IPS-NIHi11 (cell line): ENCODE measurements at places on chromosomes 16 and 17.
A peak's percentile ranks its signal among the peaks of the same experiment; 100 is the strongest.

DNA sequence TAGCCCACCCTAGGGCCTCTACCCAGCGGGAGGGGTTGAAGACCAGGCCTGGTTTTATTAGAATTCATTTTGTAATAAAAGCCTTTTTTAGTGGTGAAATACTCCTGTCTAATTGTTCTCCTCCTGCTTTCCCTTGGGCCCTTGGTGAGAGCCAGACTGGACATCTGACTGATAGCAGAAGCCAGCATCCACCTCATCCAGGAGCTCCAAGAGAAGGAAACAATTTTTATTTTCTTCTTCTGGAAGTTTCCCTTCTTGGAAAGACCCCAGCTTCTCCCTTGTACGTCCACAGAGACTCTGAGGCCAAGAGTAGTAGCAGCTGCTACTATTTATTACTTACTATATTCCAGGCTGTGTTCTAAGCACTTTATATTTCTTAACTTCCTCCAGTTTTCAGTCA is 4.0 kb upstream of the PHKG2 start:
- DNase-seq = no peak

DNA sequence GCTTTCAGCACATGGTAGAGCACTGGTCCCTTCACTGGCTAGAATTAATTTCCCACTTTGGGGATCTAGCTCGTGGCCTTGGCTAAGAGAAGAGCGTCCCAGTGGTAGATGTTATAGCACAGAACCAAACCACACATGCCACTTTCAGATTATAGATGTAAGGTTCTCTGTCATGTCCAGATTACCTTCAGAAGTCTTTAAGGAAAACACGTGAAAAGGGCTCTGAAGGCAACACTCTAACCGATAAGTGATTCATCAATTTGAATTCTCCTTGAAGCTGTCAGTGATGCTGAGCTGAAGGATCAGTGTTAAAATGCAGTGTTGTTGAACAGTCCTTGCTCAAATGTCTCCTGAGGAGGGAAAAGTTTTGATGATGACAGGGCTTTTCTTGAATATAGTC is 43.5 kb upstream of the VPS4A start:
- DNase-seq = no peak

DNA sequence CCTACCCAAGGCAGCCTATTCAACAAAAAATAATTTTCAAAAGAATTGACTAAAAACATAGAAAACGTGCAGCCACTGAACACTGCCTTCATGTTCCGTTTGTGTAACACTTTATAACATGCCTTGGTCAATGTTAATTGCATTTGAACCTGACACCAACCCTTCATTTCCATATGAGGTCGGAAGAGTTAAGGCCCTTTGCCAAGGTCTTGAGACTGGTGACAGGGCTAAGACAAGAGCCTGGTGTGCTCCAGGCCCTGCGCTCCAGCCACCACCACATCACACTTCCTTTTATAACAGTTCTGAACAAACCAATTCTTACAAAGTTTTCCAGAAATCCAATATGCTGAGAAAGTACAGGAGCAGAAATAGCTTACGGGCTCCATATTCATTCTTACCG is 4.2 kb downstream of the BBS2 start:
- no peak for DNase-seq

GRCh38 chr16:20865420-20866131 is 34.6 kb downstream of the DCUN1D3 start:
- no peak for DNase-seq

- DNase-seq = peak; percentile 70
Observed at GRCh38 chr17:45648642-45649041, 135.5 kb upstream of the CRHR1 start.

DNA sequence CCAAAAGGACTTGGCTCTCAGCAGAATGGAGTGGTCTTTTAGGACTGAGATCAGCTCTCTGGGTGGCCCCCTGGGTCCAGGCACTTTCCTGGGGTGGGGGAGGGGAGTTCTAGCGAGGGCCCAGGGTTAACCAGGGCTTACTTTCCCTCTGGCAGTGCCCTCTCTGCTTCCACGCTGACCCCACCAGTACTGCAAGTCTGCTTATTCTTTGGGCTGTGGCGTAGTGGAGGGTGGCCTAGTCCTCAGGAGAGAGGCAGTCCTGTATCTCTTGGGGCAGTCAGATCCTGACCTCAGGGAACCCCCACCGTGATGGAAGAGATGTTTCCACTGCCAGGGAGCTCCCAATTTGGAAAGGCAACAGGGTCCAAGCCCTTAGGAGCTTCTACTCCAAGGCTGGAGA is 79.4 kb downstream of the CCDC182 start:
- no peak for DNase-seq

DNA sequence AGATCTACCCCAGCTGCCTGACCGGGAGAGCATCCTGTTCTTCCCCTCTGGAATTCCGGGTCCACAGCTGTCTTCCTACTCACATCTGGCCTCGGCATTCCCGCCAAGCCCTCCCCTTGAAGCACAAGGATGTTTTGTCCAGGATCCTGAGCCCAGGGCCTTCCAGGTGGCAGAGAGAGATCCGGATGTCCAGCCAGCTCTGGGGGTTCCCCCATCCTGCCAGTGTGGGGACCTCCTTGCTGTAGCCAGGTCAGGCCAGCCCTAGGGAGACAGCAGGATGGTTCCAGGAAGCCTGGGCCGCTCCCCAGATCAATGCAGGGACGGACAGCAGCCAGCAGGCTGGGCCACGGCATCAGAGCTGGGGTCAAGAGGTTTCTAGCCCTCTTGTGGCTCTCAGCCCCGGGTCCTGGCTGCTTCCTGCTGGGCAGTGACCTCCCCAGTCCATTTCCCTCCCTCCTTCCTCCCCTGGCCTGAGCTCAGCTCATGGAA is 55.3 kb downstream of the SOCS3 start:
- no peak for DNase-seq

DNA sequence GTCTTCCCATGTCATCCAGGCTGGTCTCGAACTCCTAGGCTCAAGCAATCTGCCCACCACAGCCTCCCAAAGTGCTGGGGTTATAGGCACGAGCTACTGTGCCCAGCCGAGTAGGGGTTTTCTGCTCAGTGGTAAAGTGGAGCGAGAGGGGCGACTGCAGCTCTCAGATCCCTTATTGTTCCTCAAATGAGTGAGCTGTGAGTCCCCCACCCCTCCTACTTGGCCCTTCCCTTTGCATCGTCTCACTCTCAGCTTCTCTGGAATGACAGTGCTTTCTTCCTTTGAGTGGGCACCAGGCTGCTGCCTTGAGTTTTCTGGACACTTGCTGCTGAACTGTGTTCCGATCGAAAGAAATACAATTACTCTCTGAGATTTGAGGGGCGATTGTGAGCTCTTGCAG is 63.5 kb downstream of the MSI2 start:
- DNase-seq = no peak

DNA sequence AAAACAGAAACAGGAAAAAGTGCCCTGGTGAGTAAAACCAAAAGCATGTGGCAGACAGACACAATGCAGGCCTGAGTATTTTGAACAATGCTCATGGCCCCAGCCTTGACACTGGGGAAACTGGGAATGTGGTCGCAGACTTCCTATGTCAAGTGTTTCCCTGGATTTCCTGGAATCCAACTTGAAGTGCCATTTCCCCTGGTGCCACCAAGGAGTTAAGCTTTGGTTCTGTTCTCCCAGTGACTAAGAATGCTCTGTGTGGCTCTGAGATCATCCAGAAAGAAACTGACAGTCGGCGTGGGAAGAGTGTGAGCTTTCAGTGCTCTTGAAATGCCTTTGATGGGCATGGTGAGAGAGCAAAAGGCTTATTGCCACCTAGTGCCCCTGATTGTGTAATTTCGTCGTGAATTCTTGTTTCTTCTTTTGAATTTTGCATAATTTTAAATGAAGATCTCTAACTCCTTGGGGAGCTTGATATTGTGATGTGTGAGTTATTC is 96.0 kb downstream of the YPEL2 start:
- DNase-seq = no peak

DNA sequence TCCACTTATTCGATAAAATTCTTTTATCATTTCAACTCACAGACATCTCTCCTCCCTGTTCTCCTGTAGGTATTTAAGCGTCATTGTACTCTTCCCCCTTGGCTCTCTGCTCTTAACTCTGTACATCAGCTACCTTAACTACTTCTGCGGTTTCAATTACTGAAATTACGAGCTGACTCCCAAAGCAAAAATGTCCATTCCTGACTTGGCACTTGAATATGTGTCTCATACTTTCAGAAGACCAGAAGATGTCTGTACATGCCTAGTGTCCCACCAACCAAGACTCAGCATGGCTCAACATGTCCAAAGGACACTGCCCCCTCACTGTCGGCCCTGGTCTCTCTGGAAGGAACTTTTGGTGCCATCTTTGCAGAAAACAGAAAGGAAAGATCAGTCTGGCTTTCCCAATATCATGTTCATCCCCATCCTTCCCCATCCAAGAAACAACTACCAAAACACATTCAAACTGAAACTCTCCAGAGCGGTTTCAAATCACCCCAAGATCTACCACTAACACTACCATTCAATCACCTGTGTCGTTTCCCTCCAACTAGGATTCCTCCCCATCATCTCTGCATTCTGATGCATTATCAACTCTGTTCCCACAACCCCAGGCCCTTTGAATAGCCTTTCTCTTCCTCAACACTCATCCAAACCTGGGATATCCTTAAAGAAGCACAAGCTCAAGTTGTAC is 74.9 kb downstream of the ZFHX3 start:
- DNase-seq = no peak

- DNase-seq = no peak
Observed at GRCh38 chr17:29789196-29790170, 140.5 kb downstream of the SSH2 start.

- peak; percentile 76 for DNase-seq
Observed at GRCh38 chr17:3647769-3648555, 11.4 kb downstream of the CTNS start.

DNA sequence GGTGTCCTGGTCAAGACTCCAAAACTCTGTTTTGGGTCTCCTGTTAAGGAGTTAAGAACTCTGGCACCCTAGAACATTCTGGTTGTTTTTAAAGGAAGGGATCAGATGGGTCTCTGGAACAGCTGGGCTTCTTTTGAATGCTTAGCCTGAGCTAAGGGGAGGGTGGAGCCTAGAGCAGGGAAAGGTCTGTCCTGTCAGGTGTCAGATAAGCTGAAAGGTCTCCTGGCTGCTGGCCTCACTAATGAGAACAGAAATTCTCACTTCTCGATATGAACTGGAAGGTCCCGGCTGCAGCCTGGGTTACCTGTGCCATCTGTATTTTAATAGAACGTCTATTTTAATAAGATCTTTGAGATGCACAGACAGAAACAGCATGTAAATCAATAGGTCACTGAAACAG is 69.0 kb downstream of the RAP1GAP2 start:
- no peak for DNase-seq

DNA sequence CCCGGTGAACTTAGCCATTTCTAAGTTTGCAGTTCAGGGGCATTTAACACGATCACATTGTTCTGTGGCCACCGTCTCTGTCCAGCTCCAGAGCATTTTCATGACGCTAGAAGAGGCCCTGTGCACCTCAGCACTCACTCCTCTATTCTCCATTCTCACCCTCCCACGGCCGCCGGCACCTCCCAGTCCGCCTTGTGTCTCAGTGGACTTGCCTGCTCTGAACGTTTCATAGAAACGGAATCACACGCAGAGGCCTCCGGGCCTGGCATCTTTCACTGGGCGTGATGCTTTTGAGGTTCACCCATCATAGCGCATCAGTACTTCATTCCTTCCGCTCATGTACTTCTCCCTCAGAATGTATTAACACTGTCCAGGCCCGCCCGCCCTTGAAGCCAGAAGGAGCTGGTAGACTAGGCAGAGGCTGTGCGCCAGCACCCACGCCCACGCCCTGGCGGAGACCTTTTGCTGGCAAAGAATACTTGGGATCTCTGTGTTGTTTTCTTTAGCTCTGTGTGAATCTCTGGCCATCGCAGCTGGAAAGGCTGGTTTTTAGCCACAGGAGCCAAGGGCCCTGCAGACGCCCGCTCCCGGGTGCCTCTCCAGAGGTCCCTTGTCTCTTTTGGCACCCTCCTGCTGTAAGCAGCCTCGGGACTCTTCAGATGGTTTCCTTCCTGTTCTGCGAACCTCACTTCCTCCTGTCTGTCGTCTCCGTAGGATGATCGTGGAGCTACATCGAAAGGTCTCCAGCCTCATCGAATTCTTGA is 23.4 kb upstream of the JPT2 start:
- DNase-seq = no peak

- DNase-seq = no peak
Observed at GRCh38 chr17:65664266-65664665, 102.8 kb upstream of the AXIN2 start.

GRCh38 chr17:62680541-62681052 is 53.1 kb downstream of the MRC2 start:
- DNase-seq = no peak

- DNase-seq = no peak
Observed at GRCh38 chr16:89039756-89040155, 53.9 kb upstream of the ACSF3 start.

- no peak for DNase-seq
Observed at GRCh38 chr17:37025847-37026530, 77.2 kb downstream of the AATF start.

GRCh38 chr16:1347286-1347855 is 4.3 kb downstream of the TSR3 start:
- no peak for DNase-seq

- DNase-seq = no peak
Observed at GRCh38 chr17:75551266-75551665, 25.8 kb downstream of the LLGL2 start.

GRCh38 chr17:32525122-32525521 is 38.3 kb downstream of the CDK5R1 start:
- no peak for DNase-seq

GRCh38 chr17:80035687-80035936 is at the start of gene TBC1D16:
Gene TBC1D16 (minus strand): TSS chr17:80035872. CDS start chr17:80013547, 22,325 bp downstream.
- DNase-seq = no peak

- no peak for DNase-seq
Observed at GRCh38 chr16:10561425-10561824, 19.0 kb downstream of the EMP2 start.

DNA sequence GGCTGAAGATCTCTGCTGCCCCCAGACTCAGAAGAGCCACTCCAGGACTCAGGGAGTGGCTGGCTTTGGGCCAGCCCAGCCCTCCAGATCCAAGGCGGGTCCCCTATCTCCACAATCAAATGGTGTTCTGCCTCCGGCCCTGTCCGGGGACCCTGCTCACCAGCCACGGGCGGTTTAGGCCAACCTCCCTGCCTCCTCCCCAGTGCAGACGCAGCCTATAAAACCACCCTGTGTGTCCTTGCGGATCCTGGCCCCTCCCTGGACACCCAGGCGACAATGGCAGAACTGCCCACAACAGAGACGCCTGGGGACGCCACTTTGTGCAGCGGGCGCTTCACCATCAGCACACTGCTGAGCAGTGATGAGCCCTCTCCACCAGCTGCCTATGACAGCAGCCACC is at the start of gene SLC12A3:
Gene SLC12A3, plus strand, starts transcription at position 248 of the 400 bp plus-strand sequence. Its CDS starts 29 bp downstream, at position 277.
- DNase-seq = no peak

GRCh38 chr17:80872501-80873306 is 118.9 kb upstream of the CHMP6 start:
- no peak for DNase-seq

GRCh38 chr17:10149573-10150399 is 48.6 kb downstream of the GAS7 start:
- no peak for DNase-seq

DNA sequence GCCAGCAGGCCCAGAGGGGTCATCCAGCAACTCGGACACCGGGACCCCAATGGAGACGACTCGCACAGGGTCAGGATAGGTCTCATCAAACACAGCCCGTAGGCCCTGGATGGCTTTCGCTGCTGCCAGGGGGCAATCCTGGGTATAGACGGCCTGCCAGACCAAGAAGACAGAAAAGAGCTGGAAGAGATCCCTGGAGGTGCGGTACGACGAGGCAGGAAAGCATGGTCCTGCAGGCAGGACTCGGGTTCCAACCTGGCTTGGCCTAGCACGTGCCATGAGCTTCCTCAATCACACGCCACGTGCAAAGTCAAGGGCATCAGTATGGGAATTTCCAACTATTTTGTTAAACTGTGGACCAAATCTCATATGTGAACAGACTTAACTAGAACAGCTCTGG is 6.3 kb upstream of the EXOSC6 start:
- no peak for DNase-seq

- no peak for DNase-seq
Observed at GRCh38 chr16:47056688-47057629, 83.5 kb upstream of the DNAJA2 start.
